AG09309 (cell line): ENCODE measurements at places on chromosomes 12 and 14.

- DNase-seq = no peak
These were observed 536 bp downstream of the PARPBP start for GRCh38 chr12:102120564-102120873.

GRCh38 chr12:6700646-6701051 lies at the start of gene PIANP:
Gene PIANP, minus strand, starts transcription at chr12:6700815. Its CDS starts 2,754 bp downstream, at chr12:6698061.
- no peak for DNase-seq

DNA sequence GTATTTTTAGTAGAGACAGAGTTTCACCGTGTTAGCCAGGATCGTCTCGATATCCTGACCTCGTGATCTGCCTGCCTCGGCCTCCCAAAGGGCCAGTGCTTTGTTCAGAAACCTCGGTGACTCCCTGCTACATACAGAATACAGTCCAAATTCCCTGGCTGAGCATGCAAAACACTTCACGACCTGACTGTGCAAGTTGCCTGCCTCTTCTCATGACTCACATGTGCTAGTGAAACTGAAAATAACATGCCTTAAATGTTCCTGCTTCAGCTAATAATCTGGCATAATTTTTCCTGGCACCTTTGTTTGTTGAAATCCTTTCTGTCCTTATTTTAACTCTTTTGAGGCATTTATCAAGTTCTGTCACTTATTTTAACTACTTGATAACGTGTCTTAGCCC lies 8.2 kb downstream of the DMAC2L start:
- DNase-seq = no peak

GRCh38 chr12:115922952-115923564 lies 354.4 kb downstream of the MED13L start:
- no peak for DNase-seq

GRCh38 chr14:50932592-50933495 lies 11.4 kb downstream of the PYGL start:
- DNase-seq = no peak

GRCh38 chr14:33406766-33407165 lies 468.1 kb downstream of the NPAS3 start:
- no peak for DNase-seq

DNA sequence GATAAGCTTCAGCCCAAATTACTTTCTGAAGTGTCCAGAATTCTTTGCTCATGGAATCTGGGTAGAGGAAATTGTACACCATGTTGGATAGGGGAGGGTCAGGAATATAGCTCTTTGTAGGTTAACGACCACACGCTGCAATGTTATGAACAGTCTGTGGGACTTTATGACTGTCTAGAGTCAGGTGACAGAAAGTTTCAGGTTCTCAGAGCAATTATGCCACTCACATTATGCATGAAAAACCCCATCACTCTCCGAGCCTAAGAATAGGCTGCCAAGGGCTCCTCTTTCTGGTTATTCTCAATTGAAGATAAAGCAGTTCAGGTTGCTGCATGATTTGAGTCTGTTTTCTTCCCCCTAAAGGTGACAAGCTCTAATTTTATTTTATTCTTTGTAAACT lies 430.9 kb downstream of the ATP23 start:
- DNase-seq = no peak

GRCh38 chr12:33439587-33440011 lies at the start of gene SYT10:
Gene SYT10, minus strand, starts transcription at chr12:33439819. Its CDS starts 297 bp downstream, at chr12:33439522.
- DNase-seq = no peak

GRCh38 chr14:37544407-37544806 lies 50.6 kb downstream of the FOXA1 start:
- DNase-seq = no peak

DNA sequence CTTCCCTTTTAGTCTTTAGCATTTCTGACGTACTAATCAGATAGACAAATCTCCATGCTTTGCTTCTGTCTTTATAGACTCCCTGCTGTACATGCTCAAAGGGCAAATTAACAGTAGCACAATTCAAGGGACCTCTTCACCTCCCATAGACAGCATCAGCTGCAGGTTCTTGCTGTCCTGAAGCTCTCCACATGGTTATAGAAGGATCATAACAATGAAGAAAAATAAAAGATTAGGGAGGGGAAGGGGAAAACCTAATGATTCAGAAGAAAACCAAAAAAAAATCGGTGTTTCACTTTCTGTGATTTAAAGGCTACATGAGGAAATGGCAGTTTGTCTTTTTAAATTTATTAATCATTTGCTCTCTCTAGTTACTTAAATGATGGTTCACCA lies 155.5 kb downstream of the PTCSC3 start:
- DNase-seq = no peak

GRCh38 chr12:49912345-49913255 lies 8.9 kb upstream of the FAIM2 start:
- no peak for DNase-seq

- DNase-seq = no peak
These were observed 81.4 kb upstream of the EEA1 start for GRCh38 chr12:93010461-93010860.

DNA sequence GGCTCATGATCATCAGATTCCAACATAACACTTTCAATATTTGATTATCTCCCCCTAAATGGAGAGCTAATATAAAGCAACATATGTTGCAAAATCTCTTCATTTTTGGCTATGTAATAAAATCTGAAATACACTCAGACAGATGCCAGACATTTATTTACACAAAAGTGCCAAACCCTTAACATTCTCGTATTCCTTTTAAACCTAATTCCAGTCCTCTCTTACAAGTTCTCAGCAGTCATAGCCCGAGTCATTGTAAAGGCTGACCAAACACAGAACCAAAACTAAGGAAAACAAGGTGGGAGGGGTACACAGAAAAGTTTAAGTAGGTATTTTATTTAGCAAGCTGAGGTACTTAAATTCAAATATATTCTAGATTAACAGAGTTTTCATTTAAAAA lies 81.4 kb downstream of the LRP6 start:
- DNase-seq = no peak
